Activated CD4-positive, alpha-beta T cell treated with anti-CD3 and anti-CD28 coated beads, Interleukin-2, amount 10 ng/mL, durations not matched to agents 7 days and 5 days (primary cell): ENCODE measurements at places on chromosomes 4 and X. TPM values are rescaled to one million over a fixed set of nuclear protein-coding genes. Genes with fewer than 3 reads are reported as not detected.

The CCDC149 gene
- total RNA-seq, result not detected

The ERAS gene
- total RNA-seq, result not detected

The NPY2R gene
- not detected for total RNA-seq

The SRPK3 gene
- total RNA-seq, result not detected

The SUPT20HL2 gene
- total RNA-seq, result not detected

The SMIM43 gene
- total RNA-seq, result not detected

The TMA16 gene
- 28.8 TPM for total RNA-seq

The GAGE12G gene
- total RNA-seq, result not detected

GRCh38 chrX:66110112-66110511, 53.9 kb upstream of the HEPH start:
- peaks cover 2% of the 10 kb centered on the region for H3K27me3 ChIP-seq
- DNase-seq, result no peak
- H3K36me3 ChIP-seq, result peaks cover 6% of the 10 kb centered on the region

DNA sequence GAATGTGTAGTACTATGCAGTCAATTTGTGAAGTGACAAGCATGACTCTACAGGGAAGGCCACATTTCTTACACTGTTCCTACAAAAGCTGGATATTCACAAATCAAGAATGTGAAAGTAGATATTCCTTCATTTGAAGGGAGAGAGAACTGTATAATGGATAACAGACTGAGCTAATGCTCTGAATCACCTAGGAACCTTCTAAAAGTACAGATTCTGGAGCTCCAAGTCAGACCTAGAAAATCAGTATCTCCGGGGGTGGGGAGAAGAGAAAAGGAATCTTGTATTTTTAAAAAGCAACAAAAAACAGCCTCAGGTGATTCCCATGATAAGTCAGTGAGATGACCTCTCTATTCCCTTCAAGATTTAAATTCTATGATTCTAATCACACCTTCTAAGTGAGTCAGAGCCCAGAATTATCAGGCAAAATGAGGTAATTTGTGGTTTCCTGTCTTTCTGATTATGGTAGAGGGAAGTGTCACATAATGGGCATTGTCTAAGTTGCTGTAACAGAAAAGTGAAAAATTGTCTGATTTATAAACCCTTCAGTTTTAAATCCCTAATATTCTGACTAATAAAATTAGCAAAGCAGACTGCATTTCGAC, 80.9 kb downstream of the IL21 start:
- H3K4me1 ChIP-seq, result peaks cover 60% of the 10 kb centered on the region
- no peak for DNase-seq
- H3K27ac ChIP-seq, result peak overlapping the region; percentile 33

DNA sequence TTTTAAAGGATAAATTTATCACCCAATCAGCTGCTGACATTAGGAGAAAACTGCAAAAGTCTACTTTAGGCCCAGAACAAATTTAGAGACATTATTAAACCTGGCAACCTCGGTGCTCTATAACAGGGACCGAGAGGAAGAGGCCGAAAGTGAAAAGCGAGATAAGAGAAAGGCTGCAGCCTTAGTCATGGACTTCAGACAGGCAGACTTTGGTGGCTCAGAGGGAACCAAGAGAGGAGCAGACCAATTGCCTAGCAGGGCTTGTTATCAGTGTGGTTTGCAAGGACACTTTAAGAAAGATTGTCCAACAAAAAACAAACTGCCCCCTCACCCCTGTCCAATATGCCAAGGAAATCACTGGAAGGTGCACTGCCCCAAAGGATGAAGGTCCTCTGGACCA, 12.8 kb upstream of the UGT2B10 start:
- H3K27ac ChIP-seq, result no peak overlapping the region
- H3K36me3 ChIP-seq, result no peaks in the 10 kb centered on the region
- H3K27me3 ChIP-seq, result no peaks in the 10 kb centered on the region
- H3K4me1 ChIP-seq, result no peaks in the 10 kb centered on the region
- no peak overlapping the region for H3K4me3 ChIP-seq
- no peak for DNase-seq

DNA sequence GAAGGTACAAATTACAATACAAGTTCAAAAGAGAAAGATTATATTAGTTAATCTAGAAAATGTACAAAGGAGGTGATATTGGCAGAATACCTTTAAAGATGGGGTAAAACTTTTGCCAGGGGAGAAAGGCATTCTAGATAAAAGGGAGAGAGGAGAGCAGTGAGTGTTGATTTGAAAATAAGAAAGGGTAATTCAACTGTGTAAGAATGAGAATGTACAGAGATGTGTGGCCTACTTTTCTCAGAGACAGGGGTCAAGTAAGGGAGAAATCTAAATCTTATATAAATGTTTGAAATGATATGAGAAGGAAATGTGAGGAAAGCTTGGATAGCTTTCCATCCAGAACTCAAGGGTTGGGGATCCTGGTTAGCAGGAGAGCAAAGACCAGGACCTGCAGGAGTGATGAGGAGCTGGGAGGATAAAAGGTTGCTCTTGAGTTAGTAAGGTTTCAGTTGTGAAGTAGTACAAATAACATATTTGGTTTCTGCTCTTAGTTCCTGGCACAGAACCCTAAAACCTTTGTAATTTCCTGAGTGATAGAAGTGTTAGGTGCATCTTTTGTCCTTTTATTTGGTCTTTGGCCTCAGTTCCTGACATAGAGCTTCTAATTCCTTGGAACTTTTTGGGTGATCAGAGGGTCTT, 489.9 kb downstream of the INPP4B start:
- peak overlapping the region; percentile 82 for H3K27ac ChIP-seq
- peak overlapping the region; percentile 26 for H3K4me3 ChIP-seq
- peaks cover 37% of the 10 kb centered on the region for H3K36me3 ChIP-seq
- H3K4me1 ChIP-seq, result peaks cover 87% of the 10 kb centered on the region
- H3K27me3 ChIP-seq, result no peaks in the 10 kb centered on the region

DNA sequence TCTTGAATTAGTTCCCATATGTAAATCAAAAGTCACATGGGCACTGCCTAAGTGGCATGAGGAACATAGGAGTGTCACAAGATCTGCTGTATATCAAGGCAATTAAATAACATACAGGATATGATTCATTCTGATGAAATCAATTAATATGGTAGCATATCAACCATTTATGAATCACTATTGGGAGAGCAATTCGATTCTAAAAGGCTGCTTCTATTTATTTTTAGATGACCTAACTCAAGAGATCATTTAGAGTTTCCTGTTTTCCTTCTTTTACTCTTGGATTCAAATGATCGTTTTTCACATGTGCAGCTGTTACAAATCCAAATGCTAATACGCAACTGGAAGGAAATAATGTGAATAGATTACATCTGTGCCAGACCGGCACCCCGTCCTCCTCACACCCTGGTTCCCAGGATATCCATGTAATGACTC, 81.9 kb downstream of the HCCS start:
- no peak overlapping the region for H3K27ac ChIP-seq
- no peaks in the 10 kb centered on the region for H3K4me1 ChIP-seq
- H3K36me3 ChIP-seq, result no peaks in the 10 kb centered on the region
- H3K27me3 ChIP-seq, result no peaks in the 10 kb centered on the region
- DNase-seq, result no peak

- no peak overlapping the region for H3K27ac ChIP-seq
- peaks cover 16% of the 10 kb centered on the region for H3K27me3 ChIP-seq
- H3K4me3 ChIP-seq, result no peak overlapping the region
- no peak for DNase-seq
Observed at GRCh38 chr4:108385076-108385475, 216.3 kb upstream of the LEF1 start.

- H3K27me3 ChIP-seq, result peaks cover 19% of the 10 kb centered on the region
- no peak for DNase-seq
- no peaks in the 10 kb centered on the region for H3K4me1 ChIP-seq
- no peak overlapping the region for H3K27ac ChIP-seq
- H3K36me3 ChIP-seq, result no peaks in the 10 kb centered on the region
- H3K4me3 ChIP-seq, result no peak overlapping the region
Observed at GRCh38 chr4:83679254-83679653, 143.3 kb downstream of the GPAT3 start.

DNA sequence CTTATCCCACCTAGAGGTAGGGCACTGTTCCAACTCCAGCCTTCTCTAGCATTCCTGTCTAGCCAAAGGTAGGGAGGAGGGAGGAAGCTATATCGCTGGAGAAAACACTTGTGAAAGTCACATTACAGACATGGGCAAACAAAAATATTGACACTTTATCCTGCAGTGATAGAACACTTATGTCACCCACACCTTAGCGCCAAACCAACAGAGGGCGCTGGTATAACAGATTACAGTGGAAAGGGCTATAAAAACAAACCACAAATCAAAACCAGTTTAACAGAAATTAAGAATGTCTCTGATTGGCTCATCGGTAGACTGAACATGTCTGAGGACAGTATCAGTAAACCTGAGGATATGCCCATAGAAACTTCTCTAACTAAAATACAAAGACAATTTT, 451.3 kb downstream of the TLL1 start:
- no peak overlapping the region for H3K27ac ChIP-seq
- no peaks in the 10 kb centered on the region for H3K27me3 ChIP-seq
- no peaks in the 10 kb centered on the region for H3K36me3 ChIP-seq
- no peak for DNase-seq

- no peak overlapping the region for H3K4me3 ChIP-seq
- H3K36me3 ChIP-seq, result no peaks in the 10 kb centered on the region
- no peak overlapping the region for H3K27ac ChIP-seq
- H3K27me3 ChIP-seq, result no peaks in the 10 kb centered on the region
- H3K4me1 ChIP-seq, result no peaks in the 10 kb centered on the region
Observed at GRCh38 chr4:174580597-174580996, 58.3 kb upstream of the HPGD start.

DNA sequence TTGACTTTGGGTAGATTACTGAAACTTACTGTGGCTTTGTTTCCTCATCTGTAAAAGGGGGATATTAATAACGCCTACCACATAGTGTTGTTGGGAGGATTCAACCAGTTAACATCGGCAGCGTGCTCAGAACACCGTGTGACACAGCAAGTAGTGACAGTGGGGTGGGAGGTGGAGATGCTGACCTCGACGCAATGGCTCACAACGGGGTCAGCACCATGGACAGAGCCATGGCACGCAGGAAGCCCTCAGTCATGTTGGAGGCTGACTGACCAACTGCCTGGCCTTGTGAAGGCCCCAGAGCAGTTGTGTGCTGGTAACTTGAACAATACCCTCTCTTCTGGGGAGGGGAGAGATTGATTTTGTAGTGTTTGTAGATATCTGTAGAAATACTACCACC, 93.2 kb downstream of the WFS1 start:
- H3K4me1 ChIP-seq, result no peaks in the 10 kb centered on the region
- H3K36me3 ChIP-seq, result no peaks in the 10 kb centered on the region
- no peak overlapping the region for H3K27ac ChIP-seq
- H3K27me3 ChIP-seq, result no peaks in the 10 kb centered on the region
- H3K4me3 ChIP-seq, result no peak overlapping the region

GRCh38 chr4:21790438-21791029, 158.0 kb downstream of the KCNIP4 start:
- H3K36me3 ChIP-seq, result no peaks in the 10 kb centered on the region
- H3K27me3 ChIP-seq, result no peaks in the 10 kb centered on the region
- no peaks in the 10 kb centered on the region for H3K4me1 ChIP-seq
- no peak for DNase-seq
- no peak overlapping the region for H3K4me3 ChIP-seq

- peaks cover 2% of the 10 kb centered on the region for H3K27me3 ChIP-seq
- H3K4me3 ChIP-seq, result no peak overlapping the region
- no peak overlapping the region for H3K27ac ChIP-seq
- DNase-seq, result no peak
- no peaks in the 10 kb centered on the region for H3K36me3 ChIP-seq
Observed at GRCh38 chr4:110667670-110668069, 44.8 kb upstream of the PITX2 start.

- no peak overlapping the region for H3K4me3 ChIP-seq
- no peaks in the 10 kb centered on the region for H3K27me3 ChIP-seq
- H3K27ac ChIP-seq, result no peak overlapping the region
- no peaks in the 10 kb centered on the region for H3K4me1 ChIP-seq
- no peaks in the 10 kb centered on the region for H3K36me3 ChIP-seq
Observed at GRCh38 chrX:74405973-74406489, 15.3 kb upstream of the SLC16A2 start.

DNA sequence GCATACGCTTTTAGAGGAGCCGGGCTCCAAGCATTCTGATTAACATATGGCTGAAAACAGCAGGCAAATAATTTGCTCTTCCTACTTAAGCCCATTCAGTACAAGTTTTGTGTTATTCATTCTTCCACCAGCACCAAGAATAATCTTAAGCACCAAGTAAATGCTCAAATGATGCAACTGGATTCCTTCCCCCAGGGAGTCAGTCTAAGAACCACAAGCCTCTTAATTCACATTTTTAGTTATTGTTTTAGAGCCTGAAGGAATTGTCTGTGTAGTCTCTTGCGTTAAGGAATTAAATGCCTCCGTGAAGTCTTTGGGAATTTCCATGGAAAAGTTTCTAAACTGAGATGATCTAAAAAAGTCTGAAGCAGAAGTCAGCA, 61.5 kb upstream of the MAGEB2 start:
- H3K4me3 ChIP-seq, result no peak overlapping the region
- no peak for DNase-seq
- no peaks in the 10 kb centered on the region for H3K36me3 ChIP-seq
- H3K27ac ChIP-seq, result no peak overlapping the region
- no peaks in the 10 kb centered on the region for H3K27me3 ChIP-seq

- no peak overlapping the region for H3K4me3 ChIP-seq
- no peak for DNase-seq
- no peaks in the 10 kb centered on the region for H3K4me1 ChIP-seq
- H3K27me3 ChIP-seq, result peaks cover 7% of the 10 kb centered on the region
- H3K36me3 ChIP-seq, result no peaks in the 10 kb centered on the region
- no peak overlapping the region for H3K27ac ChIP-seq
Observed at GRCh38 chr4:147488556-147488955, 7.7 kb downstream of the EDNRA start.

GRCh38 chr4:105119356-105119755, 27.3 kb upstream of the TET2 start:
- H3K36me3 ChIP-seq, result no peaks in the 10 kb centered on the region
- no peak overlapping the region for H3K27ac ChIP-seq
- H3K4me1 ChIP-seq, result no peaks in the 10 kb centered on the region
- DNase-seq, result no peak
- no peaks in the 10 kb centered on the region for H3K27me3 ChIP-seq
- H3K4me3 ChIP-seq, result no peak overlapping the region

GRCh38 chrX:66676990-66677389, 38.1 kb upstream of the EDA2R start:
- DNase-seq, result no peak
- H3K36me3 ChIP-seq, result no peaks in the 10 kb centered on the region
- H3K27ac ChIP-seq, result no peak overlapping the region
- H3K4me3 ChIP-seq, result no peak overlapping the region

DNA sequence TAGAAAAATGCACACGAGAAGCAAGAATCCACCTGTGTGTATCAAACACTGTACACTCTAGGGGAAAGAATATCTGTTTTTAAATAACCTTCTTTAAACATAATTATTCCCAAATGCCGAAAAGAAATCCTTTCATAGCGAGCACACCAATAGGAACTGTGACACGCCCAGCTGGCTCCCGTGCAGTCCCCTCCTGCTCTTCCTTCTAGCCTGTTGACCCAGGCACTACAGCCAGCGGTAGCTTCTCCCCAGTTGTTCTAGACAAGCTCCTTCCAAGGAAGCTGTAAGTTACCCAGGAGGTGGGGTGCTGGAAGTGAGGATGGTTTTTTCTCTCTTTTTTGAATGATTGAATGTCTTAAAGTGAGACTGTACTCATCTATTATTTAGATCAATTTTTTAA, 19.5 kb upstream of the NOCT start:
- no peaks in the 10 kb centered on the region for H3K27me3 ChIP-seq
- DNase-seq, result no peak
- no peaks in the 10 kb centered on the region for H3K4me1 ChIP-seq
- H3K27ac ChIP-seq, result no peak overlapping the region
- H3K4me3 ChIP-seq, result no peak overlapping the region
